ENCODE measurements at places on chromosomes 5 and 9.

- DNase-seq, result no peak
These were observed 65.1 kb downstream of the BASP1 start for GRCh38 chr5:17282283-17283120.

DNA sequence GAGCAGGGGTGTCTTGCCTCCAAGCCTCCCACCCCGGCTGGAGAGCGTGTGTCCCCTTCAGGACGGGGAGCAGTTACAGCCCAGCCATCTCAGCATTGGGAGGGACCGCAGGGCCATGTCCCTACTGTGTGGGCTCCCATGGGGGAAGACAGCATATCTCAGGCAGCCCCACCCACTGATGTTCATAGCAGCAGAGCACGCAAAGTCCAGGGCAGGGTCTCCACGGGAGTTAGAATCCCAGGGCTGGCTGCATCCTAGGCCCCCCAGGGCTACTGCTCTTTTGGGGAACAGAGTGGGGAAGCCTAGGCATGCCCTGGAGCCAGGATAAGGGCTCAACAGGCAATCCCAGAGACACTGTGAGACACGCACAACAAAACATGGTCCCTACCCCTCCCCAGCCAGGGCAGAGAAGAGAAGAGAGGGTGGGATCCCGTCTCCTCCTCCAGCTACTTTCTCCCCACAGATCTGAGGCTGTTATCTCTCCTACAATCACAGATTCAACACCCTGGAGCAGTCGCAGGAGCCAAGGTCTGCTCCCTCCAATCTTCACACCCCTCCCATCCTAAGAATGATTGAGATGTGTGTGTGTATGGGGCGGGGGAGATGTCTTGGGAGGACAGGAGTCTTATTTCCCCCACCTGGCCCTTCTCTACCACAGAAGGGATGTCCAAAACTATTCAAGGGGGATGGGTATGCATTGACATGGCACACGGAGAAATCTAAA, 3.4 kb downstream of the CNTFR start:
- no peak for DNase-seq

DNA sequence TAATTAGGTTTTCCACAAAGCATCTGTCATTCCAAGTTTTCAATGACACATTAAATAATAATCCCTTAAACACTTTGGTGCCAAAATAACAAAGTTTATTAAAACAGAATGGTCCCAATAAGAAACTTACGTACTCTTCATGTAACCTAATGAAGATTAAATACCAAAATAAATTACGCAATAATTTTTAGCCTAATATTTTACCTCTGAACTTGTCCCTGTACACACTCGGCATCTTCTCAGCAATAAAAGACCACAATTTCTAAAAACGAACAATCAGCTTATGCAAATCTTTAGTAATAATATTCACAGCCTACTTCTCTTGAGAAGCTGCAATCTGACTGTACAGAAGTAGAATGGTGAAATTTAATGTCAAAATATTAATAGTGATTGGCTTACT, 163.6 kb downstream of the ZDHHC21 start:
- DNase-seq, result no peak

- DNase-seq, result no peak
These were observed 26.4 kb upstream of the UGT3A1 start for GRCh38 chr5:36017622-36018021.

DNA sequence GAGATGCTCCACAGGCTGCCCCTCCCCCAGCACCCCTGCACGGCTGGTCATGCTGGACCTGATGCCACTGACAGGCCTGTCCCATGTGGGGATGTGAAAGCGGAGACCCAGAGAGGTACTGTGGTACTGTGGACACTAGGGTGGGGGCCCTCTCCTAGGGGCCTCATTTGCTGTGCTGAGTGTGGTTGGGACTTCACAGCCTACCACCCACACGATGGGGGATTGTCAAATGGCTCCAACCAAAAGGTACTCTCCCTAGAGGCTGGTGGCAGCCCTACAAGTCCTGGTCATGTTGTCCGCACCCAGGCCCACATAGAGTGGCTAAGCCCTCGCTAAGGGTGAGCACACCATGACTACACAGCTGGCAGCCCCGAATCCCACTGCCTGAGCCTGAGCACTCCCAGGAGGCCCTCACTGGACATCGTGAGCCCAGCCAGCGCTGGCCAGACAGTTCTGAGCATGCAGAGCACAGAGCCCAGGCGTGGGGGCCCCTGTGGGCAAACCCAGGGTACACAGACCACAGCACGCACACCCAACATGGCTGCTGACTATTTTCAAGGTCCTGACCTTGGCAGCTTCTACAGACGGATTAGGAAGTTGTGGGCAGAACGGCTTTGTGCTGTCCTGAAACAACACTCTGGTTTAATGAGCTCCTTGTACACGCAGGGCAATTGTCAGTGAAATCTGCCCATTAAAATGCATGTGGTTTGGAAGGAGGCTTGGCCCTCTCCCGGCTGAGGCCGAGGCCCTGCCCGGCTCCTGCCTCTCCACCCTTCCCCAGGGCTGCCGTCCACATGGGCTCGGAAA, 214.1 kb downstream of the HSPA4 start:
- DNase-seq, result no peak

- no peak for DNase-seq
These were observed 33.4 kb downstream of the STOM start for GRCh38 chr9:121336665-121337064.

DNA sequence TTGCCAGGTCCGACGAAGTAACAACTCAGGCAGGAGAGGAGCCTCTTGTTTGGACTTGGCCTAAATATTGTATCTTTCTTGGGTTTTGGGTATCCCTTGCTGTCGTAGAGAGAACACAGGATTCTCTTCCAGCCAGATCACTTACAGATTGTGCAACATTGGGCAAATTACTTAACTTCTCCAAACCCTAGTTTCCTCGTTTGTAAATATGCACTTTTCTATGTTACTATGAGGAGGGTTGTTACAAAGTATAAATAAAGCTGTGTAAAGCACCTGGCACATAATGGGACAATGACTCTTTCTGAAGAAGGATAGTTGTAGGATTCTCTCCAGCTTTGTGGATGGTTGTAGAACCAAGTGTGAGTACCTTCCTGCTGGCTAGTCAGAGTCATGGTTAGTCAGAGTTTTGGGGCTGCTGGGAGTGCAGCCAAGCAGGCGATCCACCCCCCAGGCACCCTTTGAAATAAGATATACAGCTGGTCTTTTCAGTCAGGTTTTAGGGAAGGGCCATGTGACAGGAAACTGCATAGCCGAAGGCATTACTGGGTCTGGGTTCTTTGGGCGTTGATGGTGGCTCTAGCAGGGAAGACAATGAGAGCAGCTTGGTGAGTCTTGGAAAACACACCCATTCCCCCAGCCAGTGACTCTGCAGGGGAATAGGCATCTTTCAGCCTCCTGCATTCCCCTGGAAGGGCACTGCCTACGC, 49.9 kb upstream of the GDNF start:
- DNase-seq, result no peak

DNA sequence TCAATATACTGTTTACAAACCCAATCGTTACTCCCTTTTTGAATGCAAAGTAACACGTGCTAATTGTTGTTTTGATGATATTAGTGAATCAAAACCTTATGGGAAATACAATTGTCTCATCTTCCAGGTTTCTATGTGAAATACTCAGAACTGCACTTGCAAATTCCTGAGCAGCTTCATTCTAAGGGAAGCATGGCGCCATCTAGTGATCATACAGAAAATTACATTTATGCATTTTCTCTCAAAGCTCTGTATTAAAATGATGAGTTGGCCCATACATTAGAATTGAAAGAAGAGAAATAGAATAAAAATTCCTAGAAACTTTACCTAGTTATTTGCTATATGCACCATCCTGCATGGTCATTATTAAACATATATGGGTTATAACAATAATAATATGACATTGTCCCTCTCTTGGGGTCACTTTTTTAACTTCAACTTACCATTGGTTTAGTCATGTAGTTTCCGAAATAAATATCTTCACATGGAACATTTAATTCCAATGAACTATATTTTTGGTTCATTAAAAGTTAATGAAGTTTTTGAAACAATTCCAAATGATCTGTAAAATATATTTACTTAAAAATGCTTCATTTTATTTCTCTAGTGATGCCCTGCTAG, 220.0 kb downstream of the PDE4D start:
- peak; percentile 71 for DNase-seq

GRCh38 chr9:13956107-13956506, 357.8 kb downstream of the NFIB start:
- no peak for DNase-seq

DNA sequence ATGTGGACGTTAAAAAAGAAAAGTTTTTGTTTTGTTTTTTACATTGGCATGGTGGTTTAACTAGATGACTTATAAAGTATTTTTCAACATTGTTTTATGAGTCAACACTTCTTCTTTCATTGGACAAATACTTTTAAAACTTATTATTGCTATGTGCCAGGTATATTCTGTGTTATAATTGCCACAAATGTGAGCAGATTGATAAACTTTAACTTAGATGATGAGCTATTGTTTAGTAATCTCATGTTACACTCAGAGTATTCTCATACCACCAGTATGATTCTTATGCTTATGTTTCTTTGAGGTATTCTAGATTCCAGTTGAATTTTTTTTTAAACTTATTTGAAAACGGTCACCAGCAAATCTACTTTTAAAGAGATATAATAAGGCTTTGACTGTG, 60.3 kb downstream of the RASA1 start:
- no peak for DNase-seq

DNA sequence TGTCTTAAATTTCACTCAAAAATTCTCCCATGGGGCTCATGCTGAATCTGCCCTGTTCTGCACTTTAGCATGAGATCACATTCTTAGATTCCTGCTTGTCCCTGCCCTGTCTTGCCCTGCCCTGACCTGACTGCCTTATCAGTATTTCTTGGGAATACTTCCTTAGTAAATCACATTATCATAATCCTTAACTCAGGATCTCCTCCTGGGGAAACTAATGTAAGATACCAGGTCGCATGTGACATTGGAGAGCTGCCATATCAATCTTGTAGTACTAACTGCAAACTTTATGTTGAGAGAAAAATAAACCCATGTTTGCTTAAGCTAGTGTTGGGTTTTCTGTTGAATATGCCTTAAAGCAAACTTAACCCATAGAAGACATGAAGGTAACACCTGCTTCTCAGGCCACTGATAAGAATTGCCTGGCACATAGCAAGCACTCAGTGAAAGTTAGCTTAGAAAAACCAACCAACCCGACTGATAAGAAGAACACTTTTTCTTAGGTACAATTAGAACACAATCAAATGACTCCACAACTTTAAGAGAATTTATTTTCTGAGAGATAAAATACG, 53.3 kb downstream of the IL33 start:
- no peak for DNase-seq

DNA sequence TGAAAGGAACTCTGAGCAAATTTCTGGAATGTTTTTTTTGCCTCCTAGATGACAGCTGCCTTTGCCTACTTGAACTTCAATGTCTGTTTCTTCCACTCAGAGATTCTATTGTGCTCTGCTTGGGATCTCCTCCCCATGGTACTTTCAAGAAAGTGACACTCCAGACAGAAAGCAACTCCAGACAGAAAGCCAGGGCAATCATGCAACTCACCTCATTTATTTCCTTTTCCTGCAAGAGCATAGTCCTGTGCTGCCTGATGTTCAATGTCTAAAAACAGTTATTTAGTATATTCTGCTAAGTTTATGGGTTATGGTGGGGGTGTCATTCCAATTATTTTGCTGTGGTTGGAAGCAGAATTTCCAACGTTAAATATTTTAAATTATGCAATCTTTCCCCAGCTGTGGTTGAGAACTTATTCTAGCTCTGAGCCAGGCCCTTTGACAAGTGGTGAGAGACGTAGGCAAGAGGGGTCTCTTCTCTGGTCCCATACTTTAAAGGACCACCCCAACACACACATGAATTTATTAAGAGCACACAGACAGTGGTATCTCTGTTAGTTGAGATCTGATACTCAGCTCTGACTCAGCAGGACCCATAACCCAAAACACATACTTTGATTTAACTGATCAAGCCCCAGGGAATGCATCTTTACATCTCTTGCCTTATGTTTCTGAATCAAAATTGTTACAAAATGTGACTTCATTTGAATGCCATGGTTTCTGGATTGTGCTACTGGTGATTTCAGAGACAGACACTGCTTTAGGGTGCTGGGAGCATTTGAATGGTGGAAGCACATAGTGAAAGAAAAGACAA, 39.5 kb upstream of the MAMDC2 start:
- DNase-seq, result no peak

- DNase-seq, result peak; percentile 68
These were observed 353.6 kb downstream of the SLIT3 start for GRCh38 chr5:168947212-168947868.

DNA sequence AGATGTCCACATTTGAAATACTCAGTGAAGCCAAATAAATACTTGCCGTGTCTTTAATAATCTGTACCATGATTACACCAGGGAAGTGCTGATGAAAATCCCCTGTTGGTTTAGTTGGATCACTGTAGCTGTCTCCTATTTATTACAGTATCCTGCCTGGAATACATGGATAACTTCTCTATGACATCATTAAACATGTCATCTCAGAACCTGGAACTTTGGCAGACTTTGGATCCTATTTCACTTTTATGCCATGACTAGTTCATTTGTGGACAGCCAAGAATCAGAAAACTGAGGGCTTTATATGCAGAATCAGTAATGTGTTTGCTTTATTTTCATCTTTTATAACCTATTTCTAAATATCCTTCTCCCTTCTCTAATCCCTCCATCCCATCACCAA, at the start of gene TXNDC8:
Gene TXNDC8, minus strand, starts transcription at position 137 of the 400 bp plus-strand sequence.
- DNase-seq, result no peak

- DNase-seq, result no peak
These were observed 177.7 kb downstream of the PAPPA start for GRCh38 chr9:116331241-116331640.

DNA sequence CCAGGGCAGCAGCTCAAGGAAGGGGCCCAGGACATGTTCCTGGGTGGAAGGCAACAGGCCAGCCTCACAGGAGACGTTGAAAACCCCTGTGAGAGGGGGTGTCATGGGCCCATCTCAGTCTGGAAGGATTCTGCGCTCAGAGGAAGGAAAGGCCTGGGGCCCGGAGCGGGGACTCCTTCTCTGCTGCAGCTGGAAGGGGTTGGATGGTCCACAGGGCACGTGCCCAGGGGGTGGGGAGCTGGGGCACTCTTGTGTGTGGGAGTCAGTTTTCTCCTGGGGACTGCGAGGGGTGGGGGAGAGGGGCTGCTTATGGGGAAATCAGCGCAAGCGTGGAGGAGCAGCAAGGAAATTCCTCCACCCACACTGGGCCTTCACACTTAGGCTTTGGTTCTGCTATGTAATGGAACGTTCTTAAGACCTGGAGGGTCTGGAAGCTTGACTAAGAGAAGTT, 2.9 kb upstream of the LPCAT1 start:
- no peak for DNase-seq

DNA sequence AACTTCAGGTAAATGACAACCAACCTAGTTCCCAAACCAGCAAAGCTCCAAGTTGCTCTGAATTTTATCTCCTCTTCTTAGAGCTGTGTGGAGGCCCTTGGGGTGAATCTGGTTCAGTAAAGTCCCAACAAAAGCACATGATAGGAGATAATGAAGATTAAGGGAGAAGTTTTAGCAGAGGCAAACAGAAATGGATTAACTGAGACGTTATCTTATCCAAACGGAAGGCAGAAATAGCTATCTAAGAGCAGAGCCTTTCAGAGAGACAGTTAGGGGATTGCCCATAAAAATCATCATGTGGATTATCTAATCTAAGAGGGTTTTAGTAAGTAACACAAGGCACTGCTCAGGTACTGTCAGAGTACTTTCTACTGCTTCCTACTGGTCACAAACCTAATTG, 183.9 kb upstream of the ZNF618 start:
- DNase-seq, result no peak

- DNase-seq, result no peak
These were observed 32.5 kb downstream of the TAF11L14 start for GRCh38 chr5:17666726-17667235.
